ENCODE measurements at places on chromosomes 7 and 10. TPM values are rescaled to one million over a fixed set of nuclear protein-coding genes. Genes with fewer than 3 reads are reported as not detected.

The GSAP gene
- 13.0 TPM for total RNA-seq

DNA sequence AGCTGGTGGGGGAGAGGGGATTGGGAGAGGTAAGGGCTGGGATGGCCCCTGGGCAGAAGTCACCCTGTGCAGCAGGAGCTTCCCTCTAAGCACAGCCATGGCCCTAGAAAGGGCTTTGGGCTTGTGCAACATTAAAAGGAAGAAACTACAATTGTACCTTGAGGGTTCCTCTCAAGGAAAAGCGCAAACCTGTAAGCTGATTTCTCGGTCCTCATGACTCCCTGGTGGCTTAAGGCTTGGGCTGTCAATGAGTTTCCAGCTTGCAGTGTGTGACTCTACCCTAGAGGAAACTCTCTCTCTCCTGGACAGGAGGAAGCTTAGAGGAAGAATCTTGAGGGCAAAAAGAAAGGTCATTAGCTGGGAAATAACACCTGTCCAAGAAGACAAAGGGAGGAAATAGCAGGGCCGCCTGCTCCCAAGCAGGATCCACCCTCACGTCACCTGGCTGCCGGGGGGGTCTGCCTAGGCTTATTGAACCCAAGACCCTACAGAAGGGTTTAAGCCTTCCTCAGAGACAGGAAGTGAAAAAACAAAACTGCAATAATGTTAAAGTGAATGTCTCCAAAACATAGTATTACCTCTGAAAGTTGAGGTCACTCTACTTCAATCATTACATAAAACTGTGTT, 112.5 kb downstream of the WDR11 start:
- DNase-seq, result no peak

GRCh38 chr10:79125092-79125491, 56.3 kb downstream of the ZMIZ1 start:
- no peak for DNase-seq

- no peak for DNase-seq
Measured at GRCh38 chr10:101319241-101319915, 34.6 kb upstream of the BTRC start.

The RBP3 gene
- total RNA-seq, result not detected

GRCh38 chr10:116150606-116151005, 122.4 kb downstream of the GFRA1 start:
- DNase-seq, result no peak

GRCh38 chr7:53325061-53325460, 289.6 kb downstream of the POM121L12 start:
- DNase-seq, result no peak

The SPAM1 gene
- total RNA-seq, result not detected

DNA sequence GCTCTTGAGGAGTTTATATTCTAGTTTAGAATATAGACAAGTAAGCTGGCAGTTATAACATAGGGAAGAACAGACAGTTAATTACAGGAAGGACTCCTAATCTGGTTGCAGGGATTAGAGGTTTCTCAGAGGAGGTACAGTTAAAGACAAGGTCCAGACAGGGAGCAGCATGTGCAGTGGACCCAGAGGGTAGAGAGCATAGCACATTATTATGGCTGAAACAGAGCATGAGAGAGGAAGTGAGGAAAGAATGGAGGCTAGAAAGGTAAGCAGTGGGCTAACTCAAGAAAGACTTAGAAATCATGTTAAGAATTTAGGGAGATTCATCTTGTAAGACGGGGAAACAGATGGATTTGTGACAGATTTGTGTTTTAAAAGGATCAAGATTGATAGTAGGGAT, 9.7 kb downstream of the MIOS start:
- no peak for DNase-seq

DNA sequence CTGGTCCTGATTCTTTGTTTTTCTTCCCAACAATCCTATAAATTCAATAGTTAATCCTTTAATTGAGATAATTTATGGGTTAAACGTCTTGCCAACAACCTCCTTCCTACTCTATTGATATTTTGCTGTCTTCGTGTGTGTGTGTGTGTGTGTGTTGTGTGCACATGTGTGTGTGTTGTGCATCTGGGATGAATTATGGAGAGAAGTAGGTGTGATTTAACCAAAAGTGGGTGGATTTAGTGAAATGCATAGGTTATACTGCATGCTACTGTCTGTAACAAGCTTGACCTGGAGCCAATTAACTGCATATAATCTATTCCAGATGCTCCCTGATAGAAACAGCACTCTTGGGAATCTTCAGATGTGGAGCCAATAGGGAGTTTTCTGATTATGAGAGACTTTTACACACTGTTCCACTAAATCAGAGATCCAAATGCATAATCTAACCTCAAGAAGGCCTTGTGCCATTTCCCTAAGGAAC, 61.2 kb downstream of the SEMA3D start:
- DNase-seq, result no peak

The KLHL7 gene
- total RNA-seq, result 21.6 TPM

The GBX1 gene
- total RNA-seq, result not detected

- DNase-seq, result no peak
Measured at GRCh38 chr10:12579954-12580858, 230.9 kb downstream of the CAMK1D start.

- peak; percentile 27 for DNase-seq
Measured at GRCh38 chr10:48682265-48682664, 2.4 kb upstream of the WDFY4 start.

GRCh38 chr10:28628184-28628893, 49.0 kb upstream of the BAMBI start:
- no peak for DNase-seq

GRCh38 chr10:12507165-12507850, 158.0 kb downstream of the CAMK1D start:
- DNase-seq, result peak; percentile 55

DNA sequence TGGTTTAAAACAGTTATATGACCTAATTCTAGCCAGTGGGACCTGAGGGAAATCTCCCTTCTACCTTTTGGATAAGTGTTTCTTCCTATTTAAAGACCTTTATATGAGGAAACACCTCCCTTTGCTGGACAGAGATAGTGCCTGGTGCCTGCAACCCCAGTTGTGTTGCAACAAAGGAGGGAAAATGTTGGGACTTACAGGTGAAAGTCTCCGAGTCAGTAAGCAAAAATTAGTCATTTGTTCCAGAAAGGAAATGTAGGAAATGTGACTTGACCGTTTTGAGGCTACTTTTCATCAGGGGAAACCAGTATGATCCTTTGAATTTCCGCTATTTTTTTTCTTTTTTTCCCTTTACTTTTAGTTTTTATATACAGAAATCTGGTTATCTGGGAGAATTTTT, 165.5 kb downstream of the DKK1 start:
- no peak for DNase-seq

- DNase-seq, result no peak
Measured at GRCh38 chr7:29398011-29398410, 165.6 kb upstream of the PRR15 start.
